Activated naive CD4-positive, alpha-beta T cell treated with anti-CD3 and anti-CD28 coated beads, Interleukin-2, amount 50 U/mL, for 72 hours (primary cell): ENCODE measurements at places on chromosomes 16 and 17. TPM values are rescaled to one million over a fixed set of nuclear protein-coding genes. Genes with fewer than 3 reads are reported as not detected.

DNA sequence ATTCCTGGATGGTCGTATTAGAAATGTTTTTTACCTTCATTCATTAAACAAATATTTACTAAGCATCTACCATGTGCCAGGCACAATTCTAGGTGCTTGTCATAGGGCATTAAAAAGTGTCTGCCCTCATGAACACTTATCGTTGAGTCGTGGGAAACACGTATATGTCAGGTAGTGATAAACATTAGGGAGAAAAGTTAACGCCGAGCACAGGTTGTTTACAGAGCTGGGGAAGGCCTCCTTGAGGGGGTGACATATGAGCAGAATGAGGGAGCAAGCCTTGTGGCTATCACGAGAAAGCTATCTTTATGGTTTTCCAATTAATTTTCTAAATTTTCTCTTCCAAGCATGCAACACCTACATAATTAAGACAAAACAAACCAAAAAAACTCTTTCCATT lies 985 bp upstream of the ZNF213 start:
- DNase-seq, result no peak

GRCh38 chr16:59478838-59479237 lies 744.7 kb upstream of the GOT2 start:
- DNase-seq, result no peak

DNA sequence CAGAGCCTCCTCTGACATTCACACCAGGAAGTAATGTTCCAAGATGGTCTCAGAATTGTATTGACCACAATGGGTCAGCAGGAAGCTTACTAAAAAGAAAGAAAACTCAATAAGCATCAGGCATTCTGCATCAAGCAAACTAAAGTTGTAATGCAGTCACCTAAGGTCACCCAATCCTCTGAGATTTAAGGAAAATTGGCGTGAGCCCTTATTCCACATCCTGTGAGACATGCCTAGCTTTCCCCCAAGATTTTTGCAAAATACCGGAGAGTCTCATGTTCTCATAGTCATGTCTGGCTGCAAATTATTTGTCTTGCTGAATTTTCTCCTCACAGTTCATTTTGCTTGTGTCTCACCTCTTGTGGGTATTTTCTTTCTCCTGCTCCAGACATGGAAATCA lies 417.1 kb upstream of the SOX9 start:
- no peak for DNase-seq

- DNase-seq, result no peak
Observed at GRCh38 chr16:82867485-82867884, 240.7 kb downstream of the CDH13 start.

- DNase-seq, result no peak
Observed at GRCh38 chr16:4687946-4688673, 5.3 kb upstream of the NUDT16L1 start.

DNA sequence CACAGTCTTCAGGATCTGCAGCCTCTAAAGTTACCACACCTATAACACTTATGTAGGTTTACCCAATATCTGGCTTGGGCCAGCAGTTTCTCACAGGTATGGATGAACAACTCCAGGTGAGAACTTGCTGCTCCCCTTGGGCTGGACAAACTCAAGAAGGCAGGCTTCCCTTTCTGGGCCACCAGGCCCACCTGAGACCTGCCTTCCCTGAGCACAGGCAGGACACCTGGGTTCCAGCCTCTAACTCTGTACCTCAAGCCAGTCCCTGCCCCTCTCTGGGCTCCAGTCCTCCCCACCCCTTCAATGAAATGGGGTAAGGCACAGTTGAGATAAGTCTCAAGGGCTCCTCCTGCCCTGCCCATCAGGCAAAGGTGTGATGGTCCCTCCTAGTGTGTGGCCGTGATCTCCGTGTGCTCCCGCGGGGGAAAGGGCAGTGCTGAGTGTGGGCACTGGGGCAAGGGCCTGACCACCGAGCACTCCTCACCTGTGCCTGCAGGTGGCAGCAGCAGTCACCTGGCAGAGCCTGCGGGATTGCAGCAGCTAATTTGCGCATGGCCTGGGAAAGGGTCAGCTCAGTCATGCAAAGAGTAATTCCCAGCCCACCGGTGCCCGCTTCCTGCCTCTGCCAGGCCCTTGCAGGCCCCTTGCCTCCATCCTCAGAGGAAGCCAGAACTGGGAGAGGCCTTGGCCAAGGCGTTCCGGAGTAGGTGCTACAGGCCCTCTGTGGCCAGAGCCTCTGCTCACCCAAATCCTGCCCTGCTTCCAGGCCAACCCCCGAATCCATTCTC lies 28.2 kb upstream of the ADGRG1 start:
- no peak for DNase-seq

DNA sequence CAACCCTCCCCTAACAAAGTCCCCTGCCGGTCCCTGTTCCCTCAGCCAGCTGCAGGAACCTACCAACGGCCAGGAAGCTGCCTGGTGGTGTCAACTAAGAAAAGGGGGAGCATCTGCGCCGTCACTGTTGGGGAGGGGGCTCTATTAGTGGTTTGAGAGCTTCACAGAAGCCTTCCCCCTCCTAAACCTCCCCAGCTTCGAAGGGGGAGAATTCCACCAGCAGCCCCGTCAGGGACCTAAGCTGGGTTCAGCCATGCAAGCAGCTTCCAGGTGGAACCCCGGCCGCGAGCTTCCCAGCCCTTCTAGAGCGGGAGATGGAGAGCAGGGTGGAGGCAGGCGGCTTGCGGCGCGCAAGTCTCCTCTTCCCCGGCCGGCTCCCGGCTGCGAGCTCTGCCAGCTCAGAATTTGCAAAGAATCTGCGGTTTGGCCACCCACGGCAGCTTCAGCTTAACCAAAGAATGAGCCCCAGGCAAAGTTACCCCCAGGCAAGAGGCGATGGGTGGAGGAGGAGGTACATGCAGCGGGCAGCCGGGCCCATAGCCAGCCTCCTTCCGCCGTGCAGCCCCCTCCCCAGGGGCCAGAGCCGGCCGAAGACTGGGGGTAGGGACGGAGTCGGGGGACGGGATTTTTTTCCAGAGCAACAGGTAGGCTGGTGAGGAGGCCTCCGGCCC lies 33.7 kb downstream of the DDX19A start:
- peak; percentile 83 for DNase-seq

DNA sequence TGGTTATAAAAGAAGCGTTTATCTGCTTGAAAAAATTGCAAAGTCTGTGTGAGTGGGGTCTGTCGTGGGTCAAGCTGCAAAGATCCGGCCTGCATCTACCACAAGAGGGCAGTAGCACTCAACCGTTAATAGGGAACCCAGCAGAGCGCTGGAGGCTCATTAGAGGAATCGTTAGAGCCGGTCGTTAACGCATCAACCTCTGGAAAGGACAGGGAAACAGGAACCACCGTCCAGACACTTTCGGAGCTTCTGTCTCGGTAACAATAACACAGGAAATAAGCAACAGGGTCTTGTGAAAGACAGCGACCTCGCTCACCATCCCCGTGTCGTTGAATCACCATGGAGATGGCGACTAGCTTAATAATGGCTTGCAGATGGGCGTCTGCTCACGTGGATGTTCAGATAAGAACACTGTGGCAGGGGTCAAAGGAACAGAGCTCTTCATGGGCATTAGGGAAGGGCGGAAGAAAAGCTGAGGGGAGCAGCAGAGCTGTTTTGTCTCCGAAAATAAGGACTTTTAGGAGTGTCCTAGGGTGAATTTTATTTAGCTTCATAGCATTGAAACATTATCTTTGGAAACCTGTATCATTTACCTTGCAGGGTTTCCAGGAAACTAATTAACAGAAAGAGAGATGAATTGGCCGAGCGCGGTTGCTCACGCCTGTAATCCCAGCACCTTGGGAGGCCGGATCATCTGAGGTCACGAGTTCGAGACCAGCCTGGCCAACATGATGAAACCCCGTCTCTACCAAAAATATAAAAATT lies 11.9 kb upstream of the NSRP1 start:
- DNase-seq, result peak; percentile 67

DNA sequence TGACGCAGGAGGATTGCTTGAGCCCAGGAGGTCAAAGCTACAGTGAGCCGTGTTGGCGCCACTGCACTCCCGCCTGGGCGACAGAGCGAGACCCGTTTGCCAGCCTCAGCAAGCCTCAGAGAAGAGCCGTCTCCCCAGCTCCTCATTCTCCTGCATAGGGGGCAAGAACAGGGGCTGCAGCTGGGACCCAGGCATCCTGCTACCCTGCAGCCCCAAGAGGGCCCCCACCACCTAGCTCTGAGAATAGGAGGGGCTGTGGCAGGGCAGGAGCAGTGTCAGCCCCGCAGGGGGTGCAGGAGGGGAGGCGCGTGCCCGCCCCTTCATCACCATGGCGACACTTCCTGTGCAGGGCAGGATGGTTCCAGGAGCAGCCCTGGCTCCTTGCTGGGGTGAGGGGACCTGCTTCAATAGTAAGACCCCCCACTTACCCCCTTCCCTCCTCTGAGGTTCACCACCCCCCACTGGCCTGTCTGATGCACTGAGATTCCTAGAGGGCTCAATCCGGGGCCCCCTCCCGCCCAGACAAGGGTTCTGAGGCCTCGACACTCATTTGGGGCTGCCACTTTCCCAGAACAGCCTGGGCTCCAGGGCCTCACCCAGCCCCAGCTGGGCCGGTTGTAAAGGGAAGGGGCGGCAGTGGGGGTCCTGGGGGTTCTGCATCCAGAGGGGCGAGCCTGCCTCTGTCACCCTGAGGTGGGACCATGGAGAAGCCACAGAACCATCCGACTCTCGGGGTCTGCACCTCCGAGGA lies 20.2 kb downstream of the VASN start:
- no peak for DNase-seq

DNA sequence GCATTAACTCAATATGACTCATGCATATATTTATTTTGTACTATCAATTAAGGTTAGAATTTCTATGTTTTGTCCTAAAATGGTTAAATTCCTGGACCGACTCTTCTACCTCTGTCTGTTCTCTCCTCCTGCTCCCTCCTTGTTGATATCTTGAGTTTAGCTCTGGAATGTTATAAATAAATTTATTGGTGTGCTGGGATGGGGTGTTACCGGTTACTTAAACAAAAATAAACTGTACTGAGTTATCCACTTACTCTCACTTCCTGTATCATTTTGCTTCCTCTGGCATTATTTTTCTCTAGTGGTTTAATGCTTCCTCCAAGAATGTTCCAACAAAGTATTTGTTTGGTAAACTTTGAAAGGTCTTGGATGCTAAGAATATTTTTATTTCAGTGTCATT lies 120.1 kb downstream of the ABCA8 start:
- DNase-seq, result no peak

- DNase-seq, result no peak
Observed at GRCh38 chr17:4580291-4580690, 4.0 kb upstream of the SMTNL2 start.

- no peak for DNase-seq
Observed at GRCh38 chr16:83200005-83200779, 573.4 kb downstream of the CDH13 start.

- DNase-seq, result no peak
Observed at GRCh38 chr16:83813823-83814658, 6.3 kb downstream of the HSBP1 start.

DNA sequence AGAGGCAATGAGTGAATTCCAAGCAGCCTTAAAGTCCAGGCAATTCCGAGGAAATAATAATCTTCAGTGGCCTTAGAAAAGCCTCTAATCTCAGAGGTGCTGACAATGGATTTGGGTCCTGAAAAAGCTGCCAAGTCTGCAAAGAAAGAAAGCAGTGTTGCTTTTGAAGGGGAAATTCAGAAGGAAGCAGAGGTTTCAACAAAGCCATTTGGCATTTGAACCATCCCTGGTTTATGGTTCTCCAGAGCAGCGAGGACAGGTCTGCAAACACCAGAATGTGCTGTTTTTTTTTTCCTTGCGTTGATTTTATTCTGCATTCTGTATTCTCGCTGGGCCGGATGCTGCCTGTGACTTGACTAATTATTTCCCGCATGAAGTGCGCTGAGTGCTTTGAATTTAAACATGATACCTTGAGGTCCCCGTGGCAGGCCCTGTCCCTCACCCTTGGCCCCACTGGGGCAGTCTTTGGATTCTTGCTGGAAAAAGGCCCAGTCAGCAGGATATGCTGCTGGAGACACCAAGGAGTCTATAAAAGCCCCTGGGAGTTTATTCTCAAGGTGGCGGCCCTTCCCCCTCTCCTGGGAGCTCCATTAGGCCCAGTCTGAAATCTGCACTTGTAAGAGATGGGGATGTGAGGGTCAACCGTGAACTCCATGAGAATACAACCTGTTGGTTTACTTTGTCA lies 338.3 kb downstream of the HAPSTR1 start:
- DNase-seq, result no peak

DNA sequence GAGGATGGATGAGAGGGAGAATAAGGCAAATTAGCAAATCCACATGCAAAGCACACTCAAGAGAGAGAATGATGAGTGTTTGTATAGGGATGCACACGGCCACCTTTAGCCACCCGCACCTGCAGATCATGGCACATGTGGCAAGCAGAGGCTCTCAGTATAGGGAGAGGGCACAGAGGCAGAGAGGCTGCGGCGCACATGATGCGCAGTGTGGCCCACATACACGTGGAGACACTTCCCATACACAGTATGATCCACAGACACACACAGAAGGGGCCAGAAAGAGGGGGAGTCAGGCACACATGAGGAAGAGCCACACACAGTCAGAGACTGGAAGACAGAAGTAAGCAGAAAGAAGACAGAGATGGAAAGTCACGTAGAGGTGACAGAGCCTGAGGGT lies 6.5 kb upstream of the CHD3 start:
- no peak for DNase-seq

DNA sequence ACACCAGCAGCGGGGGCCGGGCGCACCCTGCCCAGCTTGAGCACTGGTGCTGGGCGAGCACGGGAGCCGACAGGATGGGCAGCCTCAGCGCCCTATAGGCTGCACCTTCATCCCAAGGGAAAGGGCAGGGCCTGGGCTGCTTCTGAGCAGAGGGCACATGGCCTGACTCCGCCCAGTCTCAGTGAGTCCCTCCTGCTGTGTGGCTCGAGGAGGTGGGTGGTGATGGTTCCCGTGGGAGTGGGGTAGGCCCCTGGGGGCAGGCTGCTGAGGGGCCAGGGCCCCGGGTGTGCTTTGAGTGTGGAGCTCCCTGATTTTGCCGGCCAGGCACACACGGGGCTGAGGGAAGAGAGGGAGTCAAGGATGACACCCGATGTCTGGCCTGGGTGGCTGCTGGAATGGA lies 37.9 kb downstream of the TSC2 start:
- no peak for DNase-seq

DNA sequence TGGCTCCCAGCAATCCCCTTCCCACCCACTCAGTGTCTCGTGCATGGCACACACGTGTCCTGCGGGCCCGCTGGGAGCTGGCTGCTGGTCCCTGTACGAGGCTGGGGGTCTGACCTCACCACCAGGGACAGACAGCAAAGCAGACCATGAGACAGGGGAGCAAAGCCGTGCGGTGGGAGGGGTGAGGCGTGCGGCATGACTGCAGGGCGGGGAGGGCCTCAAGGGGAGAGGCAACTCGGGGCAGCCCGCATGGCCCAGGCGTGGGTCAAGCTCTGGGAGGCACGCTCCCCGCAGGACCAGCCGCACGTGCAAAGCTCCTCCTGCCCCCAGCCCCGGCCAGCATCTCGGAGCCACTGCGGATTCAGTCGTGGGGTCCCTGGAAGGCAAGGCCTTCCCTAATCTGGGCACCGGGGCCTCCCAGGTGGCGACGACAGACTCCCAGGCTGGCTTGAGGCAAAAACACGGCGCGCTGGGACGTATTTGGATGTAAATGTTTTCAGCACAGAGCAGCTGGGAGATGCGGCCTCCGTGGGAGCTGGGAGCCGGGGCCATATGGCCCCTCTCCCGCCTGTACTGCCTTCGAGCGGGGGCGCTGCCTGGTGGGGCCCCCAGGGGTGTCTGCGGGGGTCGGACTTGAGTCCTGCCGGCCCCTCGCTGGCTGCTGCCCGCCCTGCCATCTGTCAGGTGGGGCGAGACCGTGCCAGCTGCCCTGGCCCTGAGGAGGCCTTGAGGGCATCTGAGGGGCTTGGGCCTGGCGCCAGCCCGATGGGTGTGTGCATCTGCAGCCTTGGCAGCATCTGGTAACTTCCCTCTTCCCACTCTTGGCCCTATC lies 12.2 kb upstream of the CBFA2T3 start:
- no peak for DNase-seq

The RIPOR1 gene
- total RNA-seq, result 34.1 TPM

The MMP25 gene
- 1.8 TPM for total RNA-seq

The RNU2-1 gene
- total RNA-seq, result 5,569 TPM

The AURKB gene
- 169 TPM for total RNA-seq
